ENCODE measurements at places on chromosomes 11 and 22.

DNA sequence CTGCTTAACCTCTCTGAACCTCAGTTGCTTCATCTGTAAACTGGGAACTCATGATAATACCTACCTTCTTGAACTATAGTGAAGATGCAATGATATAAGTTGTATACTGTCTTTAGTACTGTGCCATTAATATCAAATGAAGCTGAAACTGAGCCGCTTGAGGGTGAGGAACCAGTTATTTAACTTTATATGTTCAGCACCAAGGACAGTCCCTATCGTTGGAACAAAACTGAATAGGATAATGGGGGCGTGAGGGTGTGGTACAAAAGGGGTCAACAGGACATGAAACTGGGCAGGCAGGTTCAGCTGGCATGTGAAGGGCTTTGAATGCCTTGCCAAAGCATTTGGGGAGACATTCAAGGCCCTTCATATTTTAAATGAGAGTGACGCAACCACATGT is 112.6 kb downstream of the C11orf91 start:
- no peak for DNase-seq

GRCh38 chr11:26095340-26095739 is 236.6 kb upstream of the ANO3 start:
- no peak for DNase-seq

GRCh38 chr11:36034551-36035331 is 90.9 kb downstream of the LDLRAD3 start:
- peak; percentile 65 for DNase-seq

DNA sequence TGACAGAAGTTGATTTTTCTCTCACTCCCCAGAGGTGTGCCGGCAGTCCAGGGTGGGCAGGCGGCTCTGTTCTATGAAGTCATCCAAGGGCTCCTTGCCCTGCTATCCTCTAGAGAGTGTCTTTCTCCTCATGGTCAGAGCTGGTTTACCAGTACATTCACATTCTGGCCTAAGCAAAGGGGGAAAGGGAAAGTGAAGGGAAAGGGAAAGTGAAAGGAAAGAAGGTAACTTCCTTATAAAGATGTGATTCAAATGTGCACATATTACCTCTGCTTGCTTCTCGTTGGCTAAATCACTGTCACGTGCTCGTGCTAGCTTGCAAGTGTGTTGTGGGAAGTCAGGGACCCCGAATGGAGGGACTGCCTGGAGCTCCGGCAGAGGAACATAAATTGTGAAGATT is 2.9 kb upstream of the HTATIP2 start:
- no peak for DNase-seq

DNA sequence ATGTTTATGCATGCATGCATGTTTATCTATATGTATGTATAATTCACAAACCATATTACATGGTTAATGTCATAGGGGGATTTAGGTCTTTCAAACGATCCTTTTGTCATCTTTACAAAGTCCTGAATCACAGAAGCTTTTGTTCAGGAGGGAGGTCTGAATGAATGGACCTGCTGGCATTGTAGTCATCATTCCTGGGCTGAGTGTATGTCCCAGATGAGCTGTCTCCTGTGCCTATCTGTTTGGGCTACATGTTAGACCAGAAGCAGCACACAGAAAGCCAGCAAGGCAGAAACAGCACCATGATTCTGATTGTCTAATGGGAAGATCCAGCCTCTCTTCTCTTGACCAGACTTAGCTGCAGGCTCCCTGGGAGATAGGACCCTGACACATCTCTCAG is 69.5 kb downstream of the ADM start:
- no peak for DNase-seq

DNA sequence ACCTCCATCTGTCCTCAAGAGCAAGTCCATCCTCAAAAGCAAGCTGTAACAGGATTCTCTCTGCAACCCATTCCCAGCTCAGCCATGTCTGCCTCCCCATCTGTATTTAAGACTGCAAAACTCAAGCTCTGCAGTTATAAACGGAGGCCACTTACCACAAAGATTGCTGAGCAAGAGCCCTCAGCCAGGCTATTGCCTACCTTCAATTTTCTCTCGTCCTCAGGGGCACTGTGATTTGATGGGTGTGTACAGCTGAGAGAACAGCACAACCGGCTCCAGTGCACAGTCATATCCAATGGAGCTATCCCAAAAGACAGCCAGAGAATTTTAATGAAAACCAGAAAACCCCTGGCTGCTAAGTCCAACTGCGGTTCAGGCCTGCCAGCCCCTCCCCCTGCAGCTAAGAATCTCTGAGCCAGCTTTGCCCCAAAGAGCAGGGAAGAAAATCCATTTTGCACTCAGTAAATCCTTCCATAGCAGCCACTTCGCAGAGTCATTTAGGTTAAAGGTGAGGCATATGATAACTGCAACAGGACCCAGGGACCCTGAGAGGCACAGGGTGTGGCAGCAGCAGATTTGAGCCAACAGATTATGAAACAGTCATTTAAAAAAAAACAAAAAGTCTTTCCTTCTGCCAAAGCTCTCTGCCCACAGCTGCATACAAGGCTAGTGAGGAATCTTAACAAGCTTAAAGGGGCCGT is 37.6 kb downstream of the RAB30 start:
- no peak for DNase-seq

DNA sequence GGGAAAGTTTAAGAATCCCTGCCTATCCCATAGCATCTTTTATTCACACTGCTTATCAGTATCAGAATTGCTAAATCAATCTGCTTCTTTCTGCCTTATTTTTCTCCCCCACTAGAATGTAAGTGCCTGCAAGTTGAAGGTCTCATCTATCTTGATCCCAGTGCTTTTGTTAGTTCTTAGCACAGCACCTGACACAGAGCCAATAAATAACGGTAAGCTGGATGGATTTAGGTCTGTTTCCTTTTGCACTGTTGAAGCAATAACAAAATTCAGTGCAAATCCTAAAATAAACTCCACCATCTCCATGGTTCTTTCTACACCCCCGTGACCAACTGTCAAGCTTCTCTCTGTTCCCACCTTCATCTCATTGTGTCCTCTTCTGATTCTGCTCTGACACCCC is 36.7 kb upstream of the CD44 start:
- DNase-seq: no peak

DNA sequence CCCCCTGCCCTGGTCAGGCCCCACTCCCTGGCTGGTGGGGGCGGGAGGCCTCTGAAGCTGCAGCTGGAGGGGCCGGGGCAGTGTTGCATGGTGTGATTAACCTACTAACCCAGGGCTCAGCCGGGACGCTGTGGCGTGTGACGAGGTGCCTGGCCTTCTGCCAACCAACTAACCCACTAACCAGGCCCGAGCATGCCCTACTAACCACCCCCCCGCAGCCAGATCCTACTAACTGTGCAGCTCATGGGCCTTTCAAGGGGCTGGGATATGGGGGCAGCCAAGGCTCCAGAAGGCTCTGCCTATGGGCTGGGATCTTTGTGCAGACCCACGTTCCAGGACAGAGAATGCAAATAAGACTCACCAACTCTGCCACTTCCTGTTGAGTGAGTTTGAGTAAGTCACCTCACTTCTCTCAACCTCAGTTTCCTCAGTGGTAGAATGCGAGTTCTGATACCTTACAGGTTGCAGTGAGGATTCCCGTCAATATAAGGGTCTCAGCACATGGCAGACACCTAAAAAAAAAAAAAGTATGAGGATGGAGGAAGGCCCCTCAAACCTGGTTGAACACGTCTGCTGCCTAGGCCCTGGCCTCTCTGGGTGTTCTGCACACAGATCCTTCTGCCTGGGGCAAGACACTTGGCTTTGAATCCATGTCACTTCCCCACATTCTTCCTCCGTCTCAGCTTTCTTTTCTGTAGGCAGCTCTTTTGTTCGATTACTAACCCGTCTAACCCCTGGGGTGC is 14.1 kb downstream of the MIAT start:
- no peak for DNase-seq

GRCh38 chr11:4658629-4659445 is 15.1 kb downstream of the OR51E1 start:
- DNase-seq: no peak

GRCh38 chr22:19669570-19669969 is 44.7 kb upstream of the SEPTIN5 start:
- DNase-seq: no peak

DNA sequence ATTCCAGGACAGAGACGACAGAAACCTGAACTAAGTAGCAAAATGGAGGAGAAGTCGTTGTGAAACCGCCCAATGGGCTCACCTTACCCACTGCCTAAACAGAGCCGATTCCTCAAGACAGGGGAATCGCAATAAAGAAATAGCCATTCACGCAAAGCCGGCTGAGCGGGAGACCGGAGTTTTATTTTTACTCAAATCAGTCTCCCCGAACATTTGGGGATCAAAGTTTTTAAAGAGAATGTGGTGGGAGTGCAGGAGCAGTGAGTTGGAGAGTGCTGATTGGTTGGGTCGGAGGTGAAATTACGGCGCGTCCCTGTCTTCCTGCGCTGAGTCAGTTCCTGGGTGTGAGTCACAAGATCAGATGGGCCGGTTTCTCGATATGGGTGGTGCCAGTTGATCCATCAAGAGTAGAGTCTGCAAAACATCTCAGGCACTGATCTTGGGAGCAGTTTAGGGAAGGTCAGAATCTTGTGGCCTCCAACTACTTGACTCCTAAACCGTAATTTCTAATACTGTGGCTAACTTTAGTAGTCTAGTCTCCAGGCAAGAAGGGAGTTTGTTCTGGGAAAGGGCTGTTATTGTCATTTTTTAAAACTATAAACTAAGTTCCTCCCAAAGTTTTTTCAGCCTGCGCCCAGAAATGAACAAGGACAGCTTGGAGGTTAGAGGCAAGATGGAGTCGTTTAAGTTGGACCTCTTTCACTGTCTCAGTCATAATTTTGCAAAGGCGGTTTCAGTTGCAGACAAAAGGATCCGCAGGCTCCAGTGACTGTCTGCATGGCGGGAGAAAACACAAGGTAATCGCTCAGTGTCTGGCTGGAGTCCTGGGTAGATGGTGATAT is 34.1 kb downstream of the OR4D9 start:
- DNase-seq: no peak

- peak; percentile 54 for DNase-seq
These were observed 29.8 kb downstream of the ADAMTS15 start for GRCh38 chr11:130478204-130478701.

DNA sequence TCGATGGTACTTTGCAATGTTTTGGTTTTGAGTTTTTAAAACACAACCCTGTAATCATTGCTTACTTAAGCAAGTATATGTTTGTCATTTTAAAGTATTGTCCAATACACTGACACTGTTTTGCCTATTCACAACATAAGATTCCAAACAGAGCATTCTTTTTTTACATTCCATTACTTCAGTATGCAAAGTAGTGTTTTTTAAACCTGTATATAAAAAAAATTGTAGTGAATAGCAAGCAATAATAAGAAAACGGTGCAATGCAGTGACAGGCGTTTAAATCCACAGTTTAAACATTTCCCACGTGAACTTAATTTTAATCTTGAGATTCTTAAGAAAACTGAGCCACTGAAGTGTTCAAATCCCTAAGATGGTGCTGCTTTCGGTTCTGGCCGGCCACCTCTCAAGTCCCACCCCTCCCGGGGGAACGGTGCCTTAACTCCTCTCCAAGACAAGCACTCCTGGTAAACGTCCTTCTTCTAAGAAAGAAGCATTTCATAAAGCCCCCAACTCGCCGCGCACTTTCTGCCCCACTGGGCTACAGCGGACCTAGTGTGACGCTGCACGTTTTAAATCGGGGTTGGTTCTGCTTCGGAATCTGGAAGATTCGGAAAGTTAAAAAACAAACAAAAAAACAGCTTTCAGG is 2.9 kb downstream of the PGR start:
- no peak for DNase-seq

- DNase-seq: no peak
These were observed 14.2 kb downstream of the PRR33 start for GRCh38 chr11:1877211-1878136.

- DNase-seq: no peak
These were observed 395.8 kb downstream of the RAB38 start for GRCh38 chr11:87779276-87780067.

- DNase-seq: no peak
These were observed 8.8 kb upstream of the DNAJB13 start for GRCh38 chr11:73942010-73942409.

- no peak for DNase-seq
These were observed 52.3 kb downstream of the RTL6 start for GRCh38 chr22:44445731-44446130.

DNA sequence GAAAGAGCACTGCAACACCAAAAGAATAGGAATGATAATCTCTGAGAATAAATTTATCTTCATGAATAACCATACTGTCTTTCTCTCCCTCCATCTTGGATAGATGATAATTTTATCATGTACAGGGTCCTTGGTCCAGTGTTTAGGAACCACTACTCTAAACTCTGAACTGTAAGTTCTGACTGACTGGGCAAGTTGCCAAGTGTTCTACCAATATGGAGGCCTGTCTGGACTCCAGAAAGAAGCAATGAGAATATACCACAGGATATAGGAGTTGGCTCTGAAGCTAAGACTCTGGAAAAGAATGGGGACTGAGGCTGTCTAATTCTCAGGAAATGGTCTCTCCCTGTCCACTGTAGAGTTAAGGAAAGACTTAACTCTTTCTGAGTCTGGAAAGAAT is 1.5 kb downstream of the FHIP1B start:
- no peak for DNase-seq

- DNase-seq: no peak
These were observed 636.2 kb upstream of the CCDC90B start for GRCh38 chr11:83922318-83922717.

GRCh38 chr22:16922706-16923105 is 85.3 kb downstream of the GAB4 start:
- no peak for DNase-seq

- DNase-seq: no peak
These were observed 679 bp upstream of the SSH3 start for GRCh38 chr11:67302571-67303131.

- DNase-seq: no peak
These were observed 35.3 kb downstream of the LIF start for GRCh38 chr22:30211124-30211820.

- no peak for DNase-seq
These were observed 28.0 kb upstream of the GNB1L start for GRCh38 chr22:19882446-19883381.

GRCh38 chr11:134124660-134125451 is 56.0 kb downstream of the JAM3 start:
- no peak for DNase-seq

All from AG04449 (cell line).